ENCODE measurements at places on chromosomes 2 and 18.

- no peak for DNase-seq
These were observed 4.7 kb downstream of the SP5 start for GRCh38 chr2:170719810-170720209.

DNA sequence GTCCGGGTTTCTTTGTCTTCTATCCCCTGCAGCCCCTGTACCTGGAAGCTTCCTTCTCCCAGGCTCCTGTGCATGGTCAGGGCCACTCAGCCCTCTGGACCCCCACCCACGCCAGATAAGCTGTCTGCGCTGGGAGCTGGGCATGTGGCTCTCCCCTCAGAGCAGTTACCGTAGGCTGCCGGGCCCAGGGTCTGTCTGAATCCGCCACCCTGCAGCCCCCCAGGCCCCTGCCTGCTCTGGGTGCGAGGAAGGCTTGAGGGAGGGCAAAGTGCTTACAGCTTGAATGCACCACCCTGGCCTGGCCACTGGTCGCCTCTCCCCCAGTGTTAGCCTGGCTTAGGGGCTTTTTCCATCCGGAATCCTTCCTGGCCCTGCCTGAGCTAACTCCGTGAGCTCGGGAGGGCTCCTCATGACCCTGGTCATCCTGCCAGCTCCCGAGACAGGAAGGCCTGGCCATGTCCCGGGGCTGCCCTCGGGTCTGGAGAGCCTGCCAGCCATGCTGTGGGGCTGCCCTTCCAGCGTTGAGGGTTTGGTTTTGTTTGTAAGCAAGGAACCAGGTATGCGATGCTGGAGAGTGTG, 50.7 kb downstream of the ODC1 start:
- DNase-seq, result no peak

DNA sequence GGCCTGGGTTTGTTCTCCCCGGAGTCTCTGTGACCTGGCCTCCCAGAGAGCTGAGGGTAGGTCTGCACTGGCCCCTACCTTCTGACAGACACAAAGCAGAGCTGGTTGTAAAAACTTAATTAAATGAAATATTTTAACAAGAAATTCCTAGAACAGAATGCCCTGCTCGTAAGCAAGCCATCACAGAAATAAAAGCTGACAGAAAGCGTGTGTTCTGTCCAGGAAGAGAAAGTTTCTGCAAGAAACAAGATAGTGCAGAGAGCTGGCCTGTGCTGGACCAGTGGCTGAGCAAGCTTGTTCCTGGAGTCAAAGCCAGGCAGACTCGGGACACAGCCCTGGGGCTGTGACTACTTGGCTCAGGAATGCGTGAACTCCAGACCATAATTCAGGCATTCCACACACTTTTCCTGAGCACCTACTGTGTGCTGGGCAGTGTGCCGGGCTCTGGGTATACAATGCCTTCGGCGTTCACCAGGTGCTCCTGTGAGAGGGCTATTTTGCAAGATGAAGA, 51.6 kb downstream of the APOB start:
- DNase-seq, result peak; percentile 3

DNA sequence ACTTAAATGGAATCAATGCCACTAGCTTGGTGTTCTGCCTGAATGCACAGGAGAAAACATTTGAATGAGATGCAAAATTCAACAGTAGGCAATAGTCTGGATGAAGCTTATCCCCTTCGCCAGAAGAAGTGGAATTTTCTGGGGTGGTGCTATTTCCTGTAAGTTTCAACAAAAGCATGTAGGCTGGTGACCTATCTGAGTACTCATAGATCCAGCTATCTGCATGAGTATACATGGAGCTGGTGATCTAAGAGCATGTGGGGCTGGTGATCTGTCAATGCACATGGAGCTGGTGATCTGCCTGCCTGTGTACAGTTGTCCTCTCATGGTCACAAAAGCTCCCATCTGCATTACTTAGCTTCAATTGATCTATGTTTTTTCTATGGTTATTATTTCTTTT, 71.2 kb downstream of the SLC9A4 start:
- no peak for DNase-seq

GRCh38 chr2:223896833-223897311, 48.3 kb downstream of the WDFY1 start:
- peak; percentile 25 for DNase-seq

DNA sequence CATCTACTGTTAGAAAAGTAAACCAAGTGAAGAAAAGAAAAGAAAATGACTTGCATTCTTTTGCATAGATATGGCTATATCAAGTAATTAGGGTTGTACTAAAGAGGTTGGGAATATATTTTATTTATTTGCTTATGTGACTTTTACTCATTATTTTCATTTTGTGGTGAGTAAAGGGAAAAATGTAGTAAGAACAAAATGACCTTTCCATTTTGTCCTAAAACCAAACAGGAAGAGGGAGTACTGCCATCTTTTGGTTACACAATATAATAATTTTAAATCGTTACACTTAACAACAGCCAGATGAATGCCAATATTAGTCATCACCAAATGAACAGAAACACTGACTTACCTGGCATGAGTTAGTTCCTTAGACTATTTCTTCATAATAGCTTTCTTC, 47.3 kb upstream of the NDUFV2 start:
- peak; percentile 89 for DNase-seq

DNA sequence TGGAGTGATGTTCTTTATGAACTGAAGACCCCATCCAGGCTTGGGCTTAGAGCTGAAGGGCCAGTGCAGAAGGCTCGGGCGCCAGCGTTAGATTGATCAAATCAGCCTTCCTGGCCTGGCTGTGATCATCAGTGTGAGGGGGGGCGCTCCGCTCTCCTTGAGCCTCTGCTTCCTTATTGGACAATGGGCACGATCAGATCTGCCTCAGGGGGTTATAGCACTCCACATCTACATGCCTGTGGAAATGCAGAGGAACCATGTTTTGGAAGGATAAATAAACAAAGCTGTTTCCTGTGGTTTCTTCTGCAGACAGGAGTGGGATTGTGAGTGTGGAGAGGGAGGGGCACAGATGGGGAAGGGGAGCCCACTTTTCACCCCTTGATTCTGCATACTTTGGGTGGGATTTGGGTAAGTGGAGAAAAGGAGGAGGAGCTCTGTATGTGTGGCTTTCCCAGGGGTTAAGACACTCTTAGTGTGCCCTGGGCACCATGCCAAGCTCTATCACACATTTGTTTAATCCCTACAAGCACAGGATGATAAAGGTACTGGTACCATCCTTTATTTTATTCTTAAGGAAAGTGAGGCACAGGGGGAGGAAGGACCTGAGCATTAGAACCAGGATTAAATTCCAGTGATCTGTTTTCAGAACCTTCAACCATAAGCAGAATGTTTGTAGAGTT, 150.5 kb downstream of the EN1 start:
- no peak for DNase-seq

GRCh38 chr2:168697668-168698121, 104.7 kb upstream of the NOSTRIN start:
- peak; percentile 5 for DNase-seq

DNA sequence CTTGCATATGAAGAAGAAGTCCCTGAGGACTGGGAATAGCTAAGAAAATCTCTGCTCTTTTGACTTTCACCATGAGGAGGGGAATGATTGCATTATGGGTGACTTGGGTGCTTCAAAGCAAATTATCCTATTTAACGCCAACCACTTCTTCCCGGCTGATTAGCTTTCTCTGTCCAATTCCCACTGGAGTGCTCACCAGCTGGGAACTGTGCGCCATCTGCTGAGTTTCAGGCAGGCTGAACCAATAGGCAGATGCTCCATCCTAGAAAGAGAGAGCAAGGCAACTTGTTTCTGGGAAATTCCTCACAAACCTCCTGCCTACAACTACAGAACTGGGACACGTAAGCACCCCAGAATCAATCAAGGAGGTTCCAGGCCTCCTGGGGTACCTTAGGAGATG, 49.4 kb downstream of the POLE4 start:
- no peak for DNase-seq

DNA sequence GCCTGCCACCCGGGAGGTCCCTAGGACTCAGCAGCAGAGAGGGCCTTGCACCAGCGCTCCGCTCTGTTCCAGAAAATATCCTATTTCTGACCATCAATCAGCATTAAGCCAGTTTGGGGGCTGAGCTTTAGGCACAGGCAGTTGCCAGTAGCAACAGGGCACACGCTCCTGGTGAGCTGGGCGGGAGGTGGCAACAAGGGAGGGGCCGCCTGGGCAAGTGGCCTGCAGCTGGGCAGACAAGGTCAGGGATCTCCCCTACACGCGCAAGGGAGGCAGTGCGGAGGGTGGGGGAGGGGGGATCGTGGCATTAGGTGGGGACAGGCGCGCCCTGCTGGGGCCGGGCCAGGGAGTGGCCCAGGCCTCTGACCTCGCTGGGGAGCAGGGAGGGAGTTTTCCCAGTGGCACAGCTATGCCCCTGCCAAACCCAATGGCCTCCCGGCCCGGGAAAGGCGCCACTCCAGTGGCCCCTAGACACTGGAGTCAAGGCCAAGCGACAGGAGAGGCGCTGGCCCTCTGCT, 302.8 kb downstream of the NCKAP5 start:
- DNase-seq, result no peak

DNA sequence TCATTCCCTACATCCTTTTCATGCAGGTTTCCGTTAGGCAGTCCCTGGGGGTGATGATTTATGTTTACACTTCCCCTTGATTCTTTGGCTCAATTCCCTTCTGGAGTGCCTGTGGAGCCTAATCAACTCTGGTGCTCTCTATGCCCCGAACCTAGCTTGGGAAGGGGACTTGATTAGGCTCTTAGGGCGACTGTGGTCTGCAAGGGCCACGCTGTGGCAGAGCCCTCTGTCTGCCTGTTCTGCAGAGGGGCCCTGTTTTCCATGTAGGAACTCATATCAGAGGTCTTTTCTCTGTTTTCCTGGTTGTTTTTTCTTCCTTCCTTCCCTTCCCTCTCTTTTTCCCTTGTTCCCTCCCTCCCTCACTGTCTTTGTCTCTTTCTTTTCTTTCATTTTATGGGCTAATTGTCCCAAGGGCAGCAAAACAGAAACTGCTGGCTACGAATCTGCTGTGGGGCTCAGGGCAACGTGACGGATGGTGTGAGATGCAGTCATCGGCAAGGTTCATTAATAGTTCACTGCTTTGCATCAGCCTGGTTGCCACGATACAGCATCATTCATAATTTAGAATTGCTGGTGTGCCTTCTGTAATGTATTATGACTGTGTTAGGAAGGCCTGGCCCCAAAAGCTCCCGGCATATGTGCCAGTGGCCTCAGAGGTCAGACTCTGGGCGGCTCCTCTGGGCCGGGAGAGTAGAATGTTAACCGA, 134.5 kb downstream of the NAPG start:
- DNase-seq, result peak; percentile 91

DNA sequence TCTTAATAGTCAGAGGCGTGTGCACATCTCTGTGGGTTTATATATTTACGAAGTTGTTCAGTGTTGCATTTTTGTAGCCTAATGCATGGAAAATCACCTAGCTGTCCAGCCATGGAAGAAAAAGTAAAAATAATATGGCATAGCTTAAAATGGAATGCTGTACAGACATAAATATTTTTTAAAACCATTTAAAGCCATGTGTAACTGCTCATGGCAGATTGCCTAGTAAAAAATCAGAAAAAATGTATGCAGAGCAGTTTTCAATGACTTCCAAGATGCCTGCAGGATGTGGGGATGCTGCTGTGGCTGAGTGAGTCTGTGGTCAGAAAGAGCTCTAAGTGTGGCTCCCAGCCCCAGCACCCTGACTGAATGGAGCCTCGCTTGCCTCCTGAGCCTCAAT, 64.8 kb upstream of the ALKAL2 start:
- DNase-seq, result no peak

GRCh38 chr2:119771331-119771730, 11.6 kb downstream of the PTPN4 start:
- no peak for DNase-seq

GRCh38 chr2:106165029-106165428, 29.1 kb downstream of the UXS1 start:
- no peak for DNase-seq

DNA sequence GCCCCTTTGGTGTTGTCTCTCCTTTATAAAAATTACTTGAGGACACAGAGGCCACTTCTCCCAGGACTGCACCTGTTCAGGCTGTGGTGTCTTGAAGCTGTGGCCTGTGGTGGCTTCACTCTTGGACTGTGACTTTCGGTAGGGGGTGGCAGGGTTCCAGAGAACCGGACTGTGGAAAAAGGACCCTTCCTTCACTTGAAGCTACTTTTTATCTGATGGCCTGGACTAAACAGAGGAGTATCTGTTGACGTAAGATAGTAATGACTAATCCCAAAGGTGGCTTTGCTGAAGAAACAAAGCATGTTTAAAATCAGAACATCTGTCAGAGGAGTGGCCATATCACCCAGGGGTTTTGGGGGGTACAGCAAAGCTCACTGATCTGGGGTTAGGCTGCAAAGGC, 60.8 kb downstream of the CENPO start:
- no peak for DNase-seq

GRCh38 chr2:178908810-178909209, 101.6 kb upstream of the TTN start:
- DNase-seq, result no peak

DNA sequence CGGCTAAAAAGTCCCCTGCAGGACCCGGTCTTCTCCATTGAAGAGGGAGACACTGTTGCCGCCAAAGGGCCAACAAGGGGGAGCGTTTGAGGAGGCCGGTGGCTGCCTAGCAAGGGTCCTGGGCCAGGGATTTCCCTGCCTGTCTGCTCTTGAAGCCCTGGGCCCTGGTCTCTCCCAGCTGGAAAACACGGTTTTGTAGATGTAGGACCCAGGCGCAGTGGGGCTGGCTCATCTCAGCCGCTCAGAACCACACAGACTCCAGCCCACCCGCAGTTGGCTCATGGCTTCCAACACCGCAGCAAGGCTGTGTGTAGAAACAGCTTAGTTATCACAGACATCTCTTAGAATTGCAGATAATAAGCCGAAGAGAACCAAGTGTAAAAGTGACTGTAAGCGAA, 57.1 kb upstream of the TWIST2 start:
- no peak for DNase-seq

GRCh38 chr18:1784113-1784512, 787.2 kb downstream of the METTL4 start:
- no peak for DNase-seq

DNA sequence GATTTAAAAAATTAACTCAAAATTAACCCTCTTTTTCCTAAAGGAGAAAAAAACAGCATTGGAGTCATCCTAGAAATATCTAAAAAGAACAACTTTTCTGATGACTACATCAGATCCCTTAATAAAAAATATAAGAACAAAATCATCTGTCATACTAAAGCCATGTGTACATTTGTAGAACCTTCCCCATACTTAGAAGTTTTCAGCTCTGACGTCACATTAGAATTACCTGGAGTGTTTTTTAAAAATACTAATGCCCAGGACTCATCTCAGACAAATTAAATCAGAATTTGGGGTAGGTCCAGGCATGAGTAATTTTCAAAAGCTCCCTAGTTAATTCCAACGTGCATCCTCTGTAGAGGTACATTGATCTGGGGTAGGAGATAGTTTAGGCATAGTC, 598.0 kb downstream of the DSC3 start:
- no peak for DNase-seq

Data from stromal cell of bone marrow (primary cell).